ENCODE measurements at places on chromosomes 6 and 20.

DNA sequence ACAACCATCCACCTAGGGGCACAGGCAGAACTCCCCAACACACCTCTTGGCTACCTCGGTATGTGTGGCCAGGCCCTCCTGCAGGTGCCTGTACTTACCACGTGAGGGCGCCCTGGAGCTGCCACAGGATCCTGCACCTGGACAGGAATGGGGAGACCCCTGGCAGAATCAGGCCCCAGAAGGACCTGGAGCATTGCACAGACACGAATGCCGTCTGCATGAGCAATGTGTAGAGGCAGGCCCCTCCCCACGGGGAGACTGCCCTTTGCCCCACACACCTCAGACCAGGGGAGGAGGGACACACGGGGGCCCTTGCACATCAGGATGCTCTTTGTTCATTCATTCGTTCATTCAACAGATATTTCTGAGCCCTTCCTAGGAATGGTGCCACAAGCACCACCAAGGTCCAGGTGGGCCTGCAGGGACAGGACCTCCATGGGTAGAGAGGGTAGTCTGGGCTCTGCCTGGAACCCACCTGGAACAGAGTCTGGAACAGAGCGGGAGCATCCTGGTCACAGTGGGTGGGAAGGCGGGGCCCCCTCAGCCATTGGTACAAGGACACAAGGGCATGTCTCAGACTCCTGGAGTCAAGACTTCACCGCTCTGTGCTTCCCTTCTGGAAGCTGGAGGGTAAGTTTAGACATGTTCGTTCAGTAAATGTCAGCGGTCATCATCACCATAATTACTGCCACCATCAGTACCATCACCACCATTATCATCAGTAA, 32.3 kb downstream of the YTHDF1 start:
- no peak for DNase-seq

DNA sequence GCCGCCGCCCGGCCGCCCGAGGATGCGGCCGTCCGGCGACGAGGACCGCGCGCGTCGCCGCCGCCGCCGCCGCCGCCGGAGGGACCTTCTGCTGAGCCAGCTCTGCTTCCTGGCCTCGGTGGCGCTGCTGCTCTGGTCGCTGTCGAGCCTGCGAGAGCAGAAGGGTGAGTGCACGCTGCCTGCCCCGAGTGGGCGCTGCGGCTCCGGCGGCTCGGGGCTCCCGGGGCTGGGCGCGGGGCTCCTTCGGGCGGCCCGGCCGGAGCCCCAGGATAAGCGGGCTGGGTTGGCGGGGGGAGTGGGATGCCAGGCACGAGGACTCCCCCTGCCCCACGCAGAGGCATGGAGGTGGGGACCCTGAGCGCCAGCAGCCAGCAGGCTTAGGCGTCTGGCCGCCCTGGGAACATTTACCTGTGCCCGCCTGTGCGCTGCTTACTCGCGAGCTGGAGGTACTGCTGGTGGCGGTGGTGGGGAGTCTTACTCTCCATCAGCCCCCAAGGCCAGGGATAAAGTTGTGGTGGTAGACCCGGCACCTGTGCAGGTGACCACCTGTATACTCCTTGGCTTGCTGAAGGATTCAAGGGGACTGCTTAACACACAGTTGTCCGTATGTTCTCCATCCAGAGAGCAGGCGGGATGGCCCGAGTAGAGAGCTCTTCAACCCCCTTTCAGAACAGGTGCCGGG, 520 bp downstream of the SLC24A3 start:
- DNase-seq, result peak; percentile 52

DNA sequence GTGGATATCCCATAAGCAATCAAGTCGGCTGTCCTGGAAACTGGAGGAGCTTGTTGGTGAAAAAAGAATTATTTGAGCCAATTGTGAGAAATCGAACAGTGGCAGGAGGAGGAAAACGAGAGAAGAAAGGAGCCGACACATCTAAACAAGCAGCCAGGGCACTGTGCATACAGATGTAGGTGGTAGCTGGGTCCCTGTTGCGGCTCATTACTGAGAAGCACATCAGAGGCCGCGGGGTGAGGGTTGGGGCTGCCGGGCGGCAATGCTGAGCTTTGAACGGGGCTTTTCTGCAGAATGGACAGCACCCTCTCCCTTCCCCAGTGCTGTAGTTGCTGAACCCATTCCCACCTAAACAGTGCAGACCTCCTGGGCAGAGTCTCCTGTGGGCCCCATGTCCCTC, 4.1 kb upstream of the LEMD2 start:
- DNase-seq, result no peak

- no peak for DNase-seq
These were observed 903.1 kb downstream of the PHF3 start for GRCh38 chr6:64538722-64539121.

DNA sequence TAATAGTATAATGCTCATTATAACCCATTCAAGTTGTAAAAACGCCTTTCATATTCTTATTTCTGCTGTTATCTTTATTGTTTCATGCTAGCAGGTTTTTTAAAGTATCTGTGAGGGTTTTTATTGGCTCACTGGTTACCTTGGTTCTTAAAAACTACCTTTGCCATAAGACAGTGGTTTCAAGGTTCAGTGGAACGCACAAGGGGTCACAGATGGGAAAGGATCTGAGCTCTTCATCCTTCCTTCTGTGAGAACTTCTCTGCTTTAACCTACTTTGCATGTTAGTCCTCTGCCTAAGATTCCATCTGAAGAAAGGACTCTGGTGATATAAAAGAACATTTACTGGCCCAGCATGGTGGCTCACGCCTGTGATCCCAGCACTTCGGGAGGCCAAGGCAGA, 492.6 kb downstream of the CD83 start:
- DNase-seq, result no peak

DNA sequence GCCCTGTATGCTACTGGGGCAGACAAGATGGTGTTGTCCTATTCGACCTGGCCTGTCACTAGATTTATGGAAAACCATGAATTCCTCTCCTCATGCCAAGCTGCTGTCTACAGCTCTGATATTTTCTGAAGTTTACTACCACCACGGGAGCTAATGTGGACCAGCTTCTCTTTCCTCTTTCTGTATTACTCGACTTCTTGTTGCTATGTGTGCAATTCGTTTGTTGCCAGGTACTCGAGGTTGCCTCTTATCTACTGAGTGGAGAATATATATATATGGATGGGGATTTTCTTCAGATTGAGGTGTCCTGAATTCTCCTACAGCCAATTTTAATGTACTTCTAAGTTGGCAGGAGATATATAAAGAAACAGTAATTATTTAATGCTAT, 34.7 kb downstream of the MAN1A1 start:
- DNase-seq, result no peak

DNA sequence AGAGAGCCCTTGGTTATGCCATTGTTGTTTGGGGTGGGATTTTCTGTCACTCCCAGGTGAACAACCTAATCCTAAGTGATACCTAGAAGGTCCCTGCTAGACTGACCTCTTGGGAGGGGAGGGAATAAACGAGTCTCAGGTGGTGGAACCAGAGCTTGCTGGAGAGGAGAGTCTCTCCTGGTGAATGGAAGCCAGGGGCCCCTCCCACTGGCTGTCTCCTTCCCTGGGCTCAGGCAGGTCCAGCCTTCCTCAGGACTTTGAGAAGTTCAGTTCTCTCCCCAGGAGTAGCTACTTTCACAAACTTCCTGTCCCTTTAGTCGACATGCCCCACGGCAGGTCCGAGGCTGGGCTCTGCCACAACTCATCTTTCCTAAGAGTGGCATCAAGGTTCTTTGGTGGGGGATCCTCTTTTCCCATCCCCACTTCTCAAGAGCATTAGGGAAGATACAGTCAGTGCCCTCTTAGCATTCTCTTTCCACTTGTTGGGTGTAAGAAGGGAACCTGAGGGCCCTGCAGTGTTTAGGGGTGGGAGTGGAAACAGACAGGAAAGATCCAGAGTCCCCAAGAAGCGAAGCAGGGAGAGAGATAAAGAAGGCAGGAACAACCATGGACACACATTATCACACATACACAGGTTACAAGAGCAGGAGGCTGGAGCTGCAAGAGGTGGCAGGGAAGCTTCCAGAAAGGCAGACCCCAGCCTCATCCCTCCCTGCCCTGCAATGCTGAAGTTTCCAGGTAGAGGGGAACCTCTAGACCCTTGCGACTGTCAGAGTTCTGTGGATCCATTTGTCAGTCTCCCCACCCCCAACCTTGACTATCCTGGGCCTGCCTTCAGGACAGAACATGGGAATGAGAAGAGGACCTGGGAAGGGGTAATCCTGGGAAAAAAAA, 900 bp upstream of the GLP1R start:
- DNase-seq, result no peak

DNA sequence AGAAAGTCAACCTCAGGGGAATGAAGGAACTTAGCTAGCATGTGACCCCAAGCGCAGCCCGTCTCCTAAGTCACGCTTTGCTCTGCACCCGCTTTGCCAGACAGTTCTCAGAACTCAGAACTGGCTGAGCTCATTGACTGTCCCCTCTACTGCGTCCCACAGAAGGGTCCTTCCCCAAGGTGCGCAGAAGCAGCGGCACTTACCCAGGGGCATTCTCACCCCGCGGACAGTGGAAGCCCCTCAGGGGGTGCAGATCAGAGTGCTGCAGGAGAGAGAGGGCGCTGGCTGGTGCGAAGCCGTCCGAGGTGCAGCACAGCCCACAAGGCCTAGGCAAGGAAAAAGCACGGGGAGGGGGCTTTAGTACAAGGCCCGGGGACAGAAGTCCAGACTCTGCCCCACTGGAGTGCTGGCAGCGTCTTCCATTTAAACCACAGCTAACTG, 807 bp downstream of the SNHG17 start:
- no peak for DNase-seq

DNA sequence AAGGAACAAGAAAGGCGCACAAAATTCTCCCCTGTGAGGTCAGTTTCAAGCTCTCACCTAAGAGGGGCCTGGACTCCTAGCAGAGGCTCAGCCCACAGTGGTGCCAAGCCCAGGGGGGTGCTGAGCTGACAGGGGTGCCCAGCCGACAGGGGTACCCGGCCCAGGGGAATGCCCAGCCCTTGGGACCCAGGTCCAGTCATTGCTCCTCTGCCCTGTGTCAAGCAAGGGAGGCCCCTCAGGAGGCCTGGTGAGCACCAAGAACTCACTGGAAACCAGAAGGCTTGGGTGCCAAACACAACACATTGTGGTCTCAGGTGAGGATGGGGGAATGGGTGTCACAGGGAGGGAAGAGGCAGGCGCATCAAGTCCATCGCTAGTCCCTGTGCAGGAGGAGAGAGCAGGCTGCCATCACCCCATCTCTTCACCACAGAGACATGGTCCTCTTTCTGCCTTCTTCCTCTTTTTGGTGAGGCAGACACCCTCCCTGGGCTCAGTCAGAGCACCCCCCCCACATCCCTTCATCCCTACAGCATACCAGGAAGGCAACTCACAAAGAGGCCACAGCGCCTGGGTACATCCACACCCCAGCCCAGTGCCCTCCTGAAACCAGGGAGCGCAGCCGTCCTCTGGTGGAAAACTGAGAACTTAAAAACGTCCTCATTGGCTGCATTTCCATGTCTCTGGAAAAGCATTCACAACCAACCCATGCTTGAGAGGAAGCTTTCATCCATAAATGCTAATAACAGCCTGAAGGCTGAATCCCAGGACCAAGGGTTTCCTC, 111.3 kb downstream of the BANF2 start:
- no peak for DNase-seq

DNA sequence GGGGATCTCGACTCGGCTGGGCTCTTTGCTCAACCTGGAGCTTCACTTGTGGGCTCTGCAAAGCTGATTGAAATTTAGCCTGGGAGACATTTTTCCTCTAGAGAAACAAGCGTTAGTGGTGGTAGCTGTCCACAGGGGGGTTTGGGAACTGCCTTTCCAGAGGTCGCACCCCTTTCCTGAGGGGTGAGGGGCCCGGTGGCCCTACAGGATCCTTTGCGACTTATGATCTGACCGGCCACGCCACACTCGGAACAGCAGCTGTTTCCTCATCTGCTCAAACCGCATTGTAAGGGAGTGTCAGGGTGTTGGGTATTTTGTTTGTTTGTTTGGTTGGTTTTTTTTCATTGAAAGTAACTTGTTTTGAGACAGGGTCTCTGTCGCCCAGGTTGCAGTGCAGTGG, 21.0 kb downstream of the PNLDC1 start:
- no peak for DNase-seq

GRCh38 chr6:30682143-30683117, 4.0 kb downstream of the PPP1R18 start:
- DNase-seq, result peak; percentile 94

DNA sequence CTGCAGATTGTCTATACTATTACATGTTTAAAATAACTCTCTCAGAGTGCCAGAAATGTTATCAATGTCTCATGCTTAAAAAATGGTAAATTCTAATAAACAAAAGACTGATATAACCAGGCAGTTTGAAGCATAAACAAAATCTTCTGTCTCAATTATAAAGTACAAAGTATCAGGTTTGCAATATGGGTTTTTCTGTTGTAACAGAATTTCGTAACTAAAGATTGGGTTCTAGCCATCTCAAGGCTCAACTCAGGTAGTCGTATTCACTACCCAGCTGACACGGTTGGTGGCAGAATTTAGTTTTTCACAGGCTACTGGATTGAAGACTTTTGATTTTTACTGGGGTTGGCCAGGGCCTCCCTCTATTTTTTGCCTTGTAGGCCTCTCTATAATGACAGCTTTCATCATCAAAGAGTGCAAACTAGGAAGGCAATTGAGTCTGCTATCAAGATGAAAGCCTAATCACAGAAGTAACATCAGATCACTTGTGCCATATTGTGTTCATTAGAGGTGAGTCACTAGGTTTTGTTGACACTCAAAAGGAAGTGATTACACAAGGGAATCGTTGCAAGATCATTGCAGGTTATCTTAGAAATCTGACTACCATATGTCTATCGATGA, 3.6 kb downstream of the CYP39A1 start:
- DNase-seq, result no peak

GRCh38 chr20:5024103-5024502, 22.8 kb upstream of the SLC23A2 start:
- DNase-seq, result no peak

- no peak for DNase-seq
These were observed 58.0 kb upstream of the FRMD1 start for GRCh38 chr6:168137024-168137423.

GRCh38 chr6:57254055-57254717, 32.1 kb upstream of the RAB23 start:
- DNase-seq, result no peak

DNA sequence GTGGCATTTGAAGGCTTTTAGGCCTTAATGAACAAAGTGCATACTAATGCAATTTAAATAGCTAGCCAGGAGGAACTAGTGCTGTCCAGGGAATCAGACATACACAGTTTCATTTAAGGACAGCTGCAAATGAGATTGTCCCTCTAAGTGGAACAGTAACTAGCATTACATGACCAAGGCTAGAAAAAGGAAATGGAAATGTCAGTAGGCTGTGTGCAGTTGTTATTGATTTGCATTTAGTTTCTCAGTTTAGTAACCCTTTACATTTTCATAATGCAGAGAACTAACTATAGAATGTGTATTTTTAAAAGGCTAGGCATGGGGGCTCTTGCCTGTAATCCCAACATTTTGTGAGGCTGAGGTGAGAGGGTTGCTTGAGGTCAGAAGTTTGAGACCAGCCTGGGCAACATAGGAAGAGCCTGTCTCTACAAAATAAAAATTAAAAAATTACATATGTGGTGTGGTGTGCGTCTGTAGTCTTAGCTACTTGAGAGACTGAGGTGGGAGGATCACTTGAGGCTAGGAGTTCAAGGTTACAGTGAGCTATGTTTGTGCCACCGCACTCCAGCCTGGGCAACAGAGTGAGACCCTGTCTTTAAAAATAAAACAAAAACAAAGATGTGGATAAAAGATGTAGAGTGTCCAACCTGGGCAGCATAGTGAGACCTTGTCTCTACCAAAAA, 468.0 kb downstream of the UTRN start:
- DNase-seq, result no peak

- no peak for DNase-seq
These were observed 52.6 kb downstream of the FIG4 start for GRCh38 chr6:109743739-109744138.

- DNase-seq, result no peak
These were observed 140.1 kb upstream of the THBS2 start for GRCh38 chr6:169393753-169394152.

- DNase-seq, result no peak
These were observed 104.1 kb upstream of the FOXA2 start for GRCh38 chr20:22688485-22688884.

Data from CD4-positive, alpha-beta T cell treated with Interleukin-15 for 1 hour (primary cell).